ENCODE measurements at places on chromosomes 2 and 18. TPM values are rescaled to one million over a fixed set of nuclear protein-coding genes. Genes with fewer than 3 reads are reported as not detected.

IL37 gene
- total RNA-seq, result 2.6 TPM

SCYGR4 gene
- not detected for total RNA-seq

KCNJ3 gene
- 0.40 TPM for total RNA-seq

ANKRD62 gene
- not detected for total RNA-seq

MGAT4A gene
- total RNA-seq, result 29.9 TPM

HOXD13 gene
- not detected for total RNA-seq

CDH19 gene
- total RNA-seq, result 8.2 TPM

RTN4 gene
- total RNA-seq, result 212 TPM

CFC1 gene
- total RNA-seq, result not detected

DNA sequence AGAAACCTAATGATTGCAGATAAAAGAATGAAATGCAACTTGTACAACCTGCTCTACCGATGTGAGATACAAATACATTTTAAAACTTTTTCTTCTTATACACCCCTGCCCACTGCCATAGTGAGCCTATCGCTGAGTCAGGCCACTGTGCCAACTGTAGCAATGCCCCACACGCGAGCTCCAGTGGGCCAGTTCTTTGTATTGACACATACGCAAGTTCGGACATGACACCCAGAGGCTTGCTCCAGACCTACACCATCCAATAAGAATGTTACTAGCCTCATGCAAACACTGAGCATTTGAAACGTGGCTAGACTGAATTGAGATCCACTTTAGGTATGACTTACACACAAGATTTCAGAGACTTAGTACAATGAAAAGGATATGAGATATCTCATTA, 340.1 kb downstream of the ARHGAP15 start:
- no peaks in the 10 kb centered on the region for H3K27me3 ChIP-seq
- no peak for DNase-seq
- H3K4me3 ChIP-seq, result no peak overlapping the region
- H3K4me1 ChIP-seq, result no peaks in the 10 kb centered on the region
- H3K27ac ChIP-seq, result no peak overlapping the region

DNA sequence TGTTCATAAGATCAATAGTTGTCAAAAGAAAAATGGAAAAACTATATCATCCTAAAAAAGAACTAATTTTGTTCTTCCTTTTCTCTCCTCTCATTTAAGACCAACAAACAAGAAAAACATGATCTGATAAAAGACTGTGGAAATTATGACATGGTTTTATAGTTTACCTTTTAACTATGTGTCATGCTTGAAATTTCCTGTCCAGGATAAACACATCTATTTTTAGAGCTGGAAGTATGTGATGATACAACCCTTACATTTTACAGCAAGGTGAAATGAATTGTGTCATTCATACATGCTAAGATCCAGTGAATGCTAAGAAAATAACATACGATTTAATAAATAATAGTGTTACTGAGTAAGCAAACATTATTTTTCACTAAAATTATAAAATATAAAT, 89.9 kb downstream of the GULP1 start:
- H3K4me1 ChIP-seq, result peaks cover 5% of the 10 kb centered on the region
- DNase-seq, result no peak
- H3K27ac ChIP-seq, result peak overlapping the region; percentile 21
- H3K27me3 ChIP-seq, result no peaks in the 10 kb centered on the region

DNA sequence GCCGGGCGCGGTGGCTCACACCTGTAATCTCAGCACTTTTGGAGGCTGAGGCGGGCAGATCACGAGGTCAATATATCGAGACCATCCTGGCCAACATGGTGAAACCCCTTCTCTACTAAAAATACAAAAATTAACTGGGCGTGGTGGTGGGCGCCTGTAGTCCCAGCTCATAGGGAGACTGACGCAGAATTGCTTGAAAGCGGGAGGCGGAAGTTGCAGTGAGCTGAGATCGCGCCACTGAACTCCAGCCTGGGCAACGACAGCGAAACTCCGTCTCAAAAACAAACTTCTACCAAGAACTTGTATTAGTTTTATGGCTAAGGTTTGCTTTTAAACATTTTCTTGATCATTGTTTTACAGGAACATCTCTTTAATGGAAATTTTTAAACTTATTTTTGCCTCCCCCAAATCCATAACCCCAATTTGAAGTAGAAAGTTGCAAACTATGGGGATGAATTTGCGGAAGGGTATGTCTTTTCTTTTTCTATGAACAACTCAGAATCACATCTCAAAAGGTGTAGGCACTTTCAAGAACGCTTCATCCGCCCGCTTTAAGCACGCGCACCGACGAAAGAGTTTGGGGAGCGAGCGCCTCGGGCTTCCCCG, 46.8 kb upstream of the PTMA start:
- peak overlapping the region; percentile 97 for H3K27ac ChIP-seq
- peak overlapping the region; percentile 31 for H3K4me3 ChIP-seq
- peaks cover 6% of the 10 kb centered on the region for H3K4me1 ChIP-seq
- H3K36me3 ChIP-seq, result no peaks in the 10 kb centered on the region

- H3K27ac ChIP-seq, result no peak overlapping the region
- no peaks in the 10 kb centered on the region for H3K4me1 ChIP-seq
- H3K36me3 ChIP-seq, result no peaks in the 10 kb centered on the region
- no peak for DNase-seq
Measured at GRCh38 chr2:53861824-53862223, 2.1 kb upstream of the GPR75 start.

DNA sequence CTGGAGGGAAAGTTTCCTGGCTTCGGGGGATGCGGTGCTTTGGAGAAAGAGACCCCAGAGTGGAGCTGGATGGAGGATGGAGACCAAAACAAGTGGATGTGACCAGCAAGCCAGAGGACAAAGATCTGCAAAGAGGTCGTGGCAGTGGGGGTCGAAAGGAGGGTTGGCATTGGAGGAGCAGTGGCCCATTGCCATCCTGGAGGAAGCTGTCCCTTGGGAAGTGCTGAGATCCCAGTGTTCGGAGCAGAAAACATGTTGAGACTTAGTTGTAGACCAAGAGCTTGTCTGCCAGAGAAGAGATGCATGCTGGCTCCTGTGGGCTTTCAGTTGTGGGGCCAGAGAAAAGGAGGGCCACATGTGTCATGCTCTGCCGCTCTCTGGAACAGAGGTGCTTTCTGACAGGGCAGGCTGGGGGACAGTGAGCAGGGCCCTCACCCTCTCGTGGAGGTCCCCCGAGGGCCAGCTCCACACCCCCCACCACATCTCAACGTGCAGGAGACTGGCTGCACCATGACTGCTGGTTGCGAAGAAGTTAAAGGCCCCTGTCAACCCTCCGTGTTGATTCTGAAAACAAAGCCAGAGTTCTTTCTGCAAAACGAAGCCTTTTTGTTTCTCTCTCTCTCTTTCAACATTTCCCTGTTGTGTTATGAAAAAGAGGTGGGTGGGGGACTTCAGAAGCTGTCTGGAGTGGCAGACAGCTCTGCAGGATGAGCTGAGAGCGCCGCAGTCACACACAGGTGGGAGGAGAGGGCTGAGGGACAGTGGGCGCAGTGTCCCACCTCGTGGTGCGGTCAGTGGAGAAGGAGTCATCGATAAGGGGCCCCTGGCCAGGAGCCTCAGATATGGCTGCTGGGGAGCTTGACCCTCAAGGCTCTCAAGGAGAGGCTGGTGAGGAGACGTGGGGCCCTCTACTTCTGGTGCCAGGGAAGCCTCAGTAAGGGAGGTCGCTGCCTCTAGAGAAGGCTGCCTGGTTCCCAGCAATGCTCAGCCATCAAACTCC, 77.6 kb upstream of the BCL2L11 start:
- H3K4me1 ChIP-seq, result no peaks in the 10 kb centered on the region
- no peak overlapping the region for H3K27ac ChIP-seq
- no peaks in the 10 kb centered on the region for H3K27me3 ChIP-seq
- H3K36me3 ChIP-seq, result no peaks in the 10 kb centered on the region
- no peak overlapping the region for H3K4me3 ChIP-seq

GRCh38 chr2:237894396-237894979, 35.1 kb downstream of the RAMP1 start:
- peaks cover 30% of the 10 kb centered on the region for H3K4me1 ChIP-seq
- DNase-seq, result no peak
- H3K4me3 ChIP-seq, result no peak overlapping the region
- H3K27ac ChIP-seq, result peak overlapping the region; percentile 62

GRCh38 chr18:80006724-80007123, 18.4 kb upstream of the TXNL4A start:
- H3K4me3 ChIP-seq, result no peak overlapping the region
- H3K27ac ChIP-seq, result no peak overlapping the region
- H3K4me1 ChIP-seq, result no peaks in the 10 kb centered on the region
- DNase-seq, result no peak
- no peaks in the 10 kb centered on the region for H3K36me3 ChIP-seq

GRCh38 chr2:288758-289361, 969 bp upstream of the ALKAL2 start:
- H3K4me1 ChIP-seq, result peaks cover 26% of the 10 kb centered on the region
- no peak for DNase-seq
- H3K36me3 ChIP-seq, result no peaks in the 10 kb centered on the region
- H3K27ac ChIP-seq, result peak overlapping the region; percentile 51
- peak overlapping the region; percentile 41 for H3K4me3 ChIP-seq

DNA sequence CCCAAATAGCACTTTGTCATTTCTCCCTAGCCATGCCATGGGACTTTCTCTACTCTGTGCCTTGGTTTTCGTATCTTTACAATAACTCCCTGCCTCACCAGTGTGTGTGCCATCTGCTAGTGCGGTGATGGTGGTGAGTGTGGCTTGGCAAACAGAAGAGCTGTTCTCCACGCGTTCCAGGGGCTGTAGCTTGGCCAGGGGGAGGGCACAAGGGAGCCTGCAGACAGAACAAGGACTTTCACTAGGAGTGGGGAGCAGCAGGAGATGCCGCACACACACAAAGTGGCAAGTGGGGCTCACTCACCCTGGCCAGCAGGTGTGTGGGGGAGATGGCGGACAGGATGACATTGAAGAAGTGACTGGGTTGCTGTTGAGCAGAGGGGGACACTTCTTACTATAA, 196.9 kb downstream of the HAUS1 start:
- DNase-seq, result no peak
- H3K27me3 ChIP-seq, result no peaks in the 10 kb centered on the region
- no peaks in the 10 kb centered on the region for H3K4me1 ChIP-seq
- no peak overlapping the region for H3K27ac ChIP-seq
- H3K4me3 ChIP-seq, result no peak overlapping the region

- no peaks in the 10 kb centered on the region for H3K27me3 ChIP-seq
- no peak for DNase-seq
- no peaks in the 10 kb centered on the region for H3K36me3 ChIP-seq
- no peak overlapping the region for H3K4me3 ChIP-seq
- H3K27ac ChIP-seq, result no peak overlapping the region
- H3K4me1 ChIP-seq, result no peaks in the 10 kb centered on the region
Measured at GRCh38 chr2:97754690-97755346, 41.4 kb downstream of the ZAP70 start.

DNA sequence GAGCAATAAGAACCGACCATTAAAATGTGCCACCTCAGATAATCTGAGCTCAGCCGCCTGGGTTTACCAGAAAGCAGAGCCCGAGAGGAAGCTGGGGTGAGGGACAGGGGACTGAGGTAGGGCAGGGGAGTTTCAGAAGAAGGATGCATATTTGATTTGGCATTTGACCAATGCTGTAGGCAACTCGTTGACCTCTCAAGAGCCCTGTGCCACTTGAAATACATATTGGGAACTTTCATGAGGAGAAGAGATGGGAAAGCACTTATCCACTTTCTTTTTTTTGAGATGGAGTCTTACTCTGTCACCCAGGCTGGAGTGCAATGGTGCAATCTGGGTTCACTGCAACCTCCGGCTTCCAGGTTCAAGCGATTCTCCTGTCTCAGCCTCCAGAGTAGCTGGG, 148.4 kb upstream of the SPRED2 start:
- peaks cover 3% of the 10 kb centered on the region for H3K27me3 ChIP-seq
- no peak for DNase-seq
- H3K36me3 ChIP-seq, result no peaks in the 10 kb centered on the region
- no peak overlapping the region for H3K4me3 ChIP-seq

DNA sequence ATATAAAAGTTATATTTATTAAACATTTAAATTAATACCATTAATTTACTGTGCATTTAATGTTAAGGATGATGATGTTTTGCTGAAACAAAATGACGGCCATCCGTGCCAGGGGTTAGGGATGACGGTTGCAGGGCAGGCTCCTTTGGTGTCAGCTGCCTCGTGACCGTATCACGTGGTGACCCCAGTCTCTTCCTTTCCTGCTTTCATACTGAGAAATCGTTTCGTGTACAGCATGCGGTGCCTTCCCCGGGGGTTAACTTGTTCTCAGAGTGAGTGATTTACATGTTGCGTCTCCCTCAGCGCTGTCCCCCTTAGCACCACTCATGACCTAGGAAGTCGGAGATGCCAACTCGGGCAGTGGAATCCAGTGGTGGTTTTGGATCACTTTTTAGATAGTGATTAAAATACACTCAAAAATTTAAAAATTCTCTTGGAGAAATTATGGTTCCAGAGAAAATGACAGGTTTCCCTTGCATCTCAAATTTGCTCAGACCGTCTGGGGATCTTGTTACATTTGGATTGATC, 290.8 kb downstream of the GBX2 start:
- no peak overlapping the region for H3K27ac ChIP-seq
- DNase-seq, result no peak
- no peaks in the 10 kb centered on the region for H3K4me1 ChIP-seq
- H3K27me3 ChIP-seq, result no peaks in the 10 kb centered on the region
- no peak overlapping the region for H3K4me3 ChIP-seq
- H3K36me3 ChIP-seq, result no peaks in the 10 kb centered on the region

DNA sequence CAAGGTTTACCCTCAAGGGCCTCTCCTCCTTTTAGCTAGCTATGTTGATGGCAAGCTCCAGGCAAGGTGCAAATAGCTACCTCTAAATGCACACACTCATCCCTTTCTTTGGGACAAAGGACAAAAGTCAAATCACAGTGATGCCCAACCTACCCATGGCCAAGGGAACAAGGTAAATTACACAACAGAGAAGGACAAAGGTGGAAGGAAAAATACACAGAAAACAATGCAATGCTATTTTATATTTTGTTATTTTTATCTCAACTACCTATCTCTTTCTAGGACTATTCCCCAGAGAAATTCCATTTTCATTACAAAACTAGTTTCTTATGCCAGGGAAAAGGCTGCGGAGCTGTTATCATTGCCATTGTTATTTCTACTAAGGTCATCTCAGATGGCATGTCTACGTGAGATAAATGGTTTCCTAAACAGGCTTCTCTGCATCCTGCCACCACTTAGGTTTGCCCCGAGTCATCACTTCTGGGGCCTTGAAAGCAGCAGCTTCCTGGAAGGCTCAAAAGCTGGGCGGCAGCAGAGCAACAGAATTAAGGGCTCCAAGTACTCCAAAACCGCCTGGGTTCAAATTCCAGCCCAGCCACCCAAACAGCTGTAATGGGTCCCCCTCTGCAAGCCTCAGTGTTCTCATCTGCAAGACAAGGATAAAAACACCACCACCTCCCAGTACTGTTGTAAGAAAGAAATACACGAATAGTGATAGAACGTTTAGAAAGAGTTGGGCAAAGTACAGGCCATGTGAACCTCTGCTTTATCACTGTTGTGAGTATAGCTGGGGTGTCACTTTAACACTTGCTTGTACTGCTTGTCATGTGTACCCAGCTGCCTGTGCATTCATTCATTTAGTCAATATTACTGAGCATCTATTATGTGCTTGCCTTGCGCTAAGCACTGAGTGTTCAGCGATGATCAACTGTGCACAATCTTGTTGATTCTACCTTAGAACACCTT, 20.9 kb downstream of the BCL2 start:
- H3K36me3 ChIP-seq, result no peaks in the 10 kb centered on the region
- H3K27me3 ChIP-seq, result no peaks in the 10 kb centered on the region
- H3K4me3 ChIP-seq, result no peak overlapping the region
- DNase-seq, result no peak
